Stimulated activated CD4-positive, alpha-beta T cell treated with anti-CD3 and anti-CD28 coated beads, TNF-alpha, amount 100 ng/mL, for 1 hour (primary cell): ENCODE measurements at places on chromosomes 16 and 17.

GRCh38 chr17:49525831-49526741 is 31.0 kb downstream of the NGFR start:
- no peak for DNase-seq

GRCh38 chr17:40447148-40447644 is 3.9 kb downstream of the IGFBP4 start:
- DNase-seq, result no peak

DNA sequence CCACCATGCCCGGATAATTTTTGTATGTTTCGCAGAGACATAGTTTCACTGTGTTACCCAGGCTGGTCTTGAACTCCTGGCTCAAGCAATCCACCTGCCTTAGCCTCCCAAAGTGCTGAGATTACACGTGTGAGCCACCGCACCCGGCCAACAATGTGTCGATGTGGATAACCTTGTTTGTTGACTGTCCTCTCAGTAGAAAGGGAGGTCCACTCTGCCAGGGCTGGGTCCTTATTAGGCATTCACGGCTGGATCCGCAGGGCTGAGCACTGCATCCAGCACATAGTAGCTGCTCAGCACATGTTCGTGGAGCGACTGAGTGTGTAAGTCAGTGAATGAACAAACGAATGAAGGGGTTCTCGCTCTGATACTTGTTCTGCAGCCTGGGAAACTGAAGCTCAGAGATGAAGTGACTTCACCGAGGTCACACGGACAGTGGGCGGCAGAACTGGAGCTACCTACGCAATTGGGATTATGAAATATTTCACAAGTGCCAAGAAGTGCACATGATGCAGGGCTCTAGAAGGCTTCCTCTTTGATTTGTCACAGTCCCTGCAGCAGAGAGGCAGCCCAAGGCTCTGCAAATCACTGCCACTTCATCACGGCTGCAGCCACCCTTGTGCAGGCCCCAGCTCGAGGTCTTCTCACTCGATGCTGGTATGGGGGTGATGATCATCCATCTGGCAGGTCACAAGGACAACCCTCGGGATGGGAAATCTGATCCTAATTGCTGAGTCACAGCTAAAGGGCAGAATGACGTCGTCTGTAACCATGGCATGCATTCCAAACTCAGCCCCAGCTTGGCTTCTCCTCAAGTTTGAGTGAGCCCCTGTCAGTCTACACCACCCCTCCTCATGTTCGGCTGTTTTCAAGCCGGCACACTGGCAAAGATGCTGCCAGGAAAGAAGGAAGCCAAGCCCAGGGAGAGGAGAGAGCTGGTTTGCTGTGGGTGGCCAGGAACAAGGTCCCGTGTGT is 28.0 kb upstream of the SNN start:
- DNase-seq, result no peak

DNA sequence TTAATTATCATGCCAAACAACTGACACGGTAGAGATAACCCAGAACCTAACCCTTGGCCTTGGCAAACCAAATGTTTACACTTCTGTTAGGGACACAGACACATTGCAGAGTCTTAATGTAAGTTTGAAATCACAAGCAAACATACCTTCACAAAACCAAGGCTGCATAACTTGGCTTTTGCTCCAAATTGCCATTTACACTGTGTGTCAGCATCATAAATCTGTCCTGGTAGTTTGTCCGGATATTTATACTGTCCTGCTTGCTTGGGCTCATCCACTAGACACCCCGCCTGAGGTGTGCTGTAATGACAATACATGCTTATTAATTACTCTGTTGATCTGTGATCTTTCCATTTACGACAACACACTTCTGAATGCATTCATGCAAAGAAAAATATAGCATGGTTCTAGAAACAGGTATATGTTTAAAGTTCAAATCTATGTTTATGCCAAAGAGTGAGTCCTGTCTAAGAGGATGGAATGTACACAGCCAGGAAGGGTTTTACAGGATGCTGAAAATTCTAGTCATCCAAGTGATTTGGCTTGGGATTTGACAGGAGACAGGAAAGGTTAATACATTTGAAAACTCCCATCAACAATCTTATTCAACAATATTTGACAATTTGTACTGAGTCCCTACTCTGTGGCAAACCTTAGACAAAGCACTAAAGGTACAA is 81.1 kb downstream of the ADAMTS18 start:
- no peak for DNase-seq

- no peak for DNase-seq
These were observed 29.9 kb downstream of the NOG start for GRCh38 chr17:56623383-56623782.

GRCh38 chr16:10897134-10897533 is 20.1 kb downstream of the CIITA start:
- no peak for DNase-seq

DNA sequence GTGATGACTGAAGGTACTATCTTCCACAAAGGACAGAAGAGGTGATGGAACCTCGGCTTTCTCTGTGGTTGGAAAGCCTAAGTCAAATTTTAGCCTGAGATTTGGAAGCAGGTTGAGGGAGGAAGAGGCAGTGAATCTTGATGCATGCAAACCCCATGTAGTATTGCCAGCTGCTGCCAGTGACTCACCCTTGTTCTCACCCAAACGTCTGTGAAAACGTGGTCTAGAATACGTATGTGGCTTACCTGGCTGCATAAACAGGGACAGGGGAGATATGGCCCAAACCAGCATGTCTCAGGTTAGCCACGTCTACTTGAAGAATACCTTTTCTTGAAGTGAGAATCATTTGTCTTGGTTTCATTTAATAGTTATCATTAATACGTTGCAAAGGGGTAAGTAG is 438.0 kb upstream of the MAF start:
- DNase-seq, result no peak

- no peak for DNase-seq
These were observed 84.3 kb upstream of the C16orf82 start for GRCh38 chr16:26982422-26982821.

GRCh38 chr16:383326-384051 is 1.7 kb upstream of the PGAP6 start:
- no peak for DNase-seq

DNA sequence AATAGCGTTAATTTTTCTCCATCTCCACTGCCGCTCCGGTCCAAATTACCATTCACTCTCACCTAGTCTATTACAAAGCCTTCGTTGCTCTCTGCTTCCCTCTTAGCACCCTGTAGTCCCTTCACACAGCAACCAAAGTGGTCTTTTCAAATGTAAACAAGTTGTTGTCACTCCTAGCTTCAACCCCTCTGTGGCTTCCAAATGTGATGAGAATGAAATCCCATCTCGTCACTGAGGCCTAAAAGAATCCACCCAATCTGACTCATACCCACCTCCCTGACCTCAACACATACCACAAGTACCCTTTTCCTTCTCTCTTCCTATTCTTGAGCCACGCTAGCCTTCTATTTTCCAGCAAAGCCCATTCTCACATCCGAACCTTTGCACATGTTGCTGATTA is 2.2 kb upstream of the PELP1 start:
- DNase-seq, result no peak

DNA sequence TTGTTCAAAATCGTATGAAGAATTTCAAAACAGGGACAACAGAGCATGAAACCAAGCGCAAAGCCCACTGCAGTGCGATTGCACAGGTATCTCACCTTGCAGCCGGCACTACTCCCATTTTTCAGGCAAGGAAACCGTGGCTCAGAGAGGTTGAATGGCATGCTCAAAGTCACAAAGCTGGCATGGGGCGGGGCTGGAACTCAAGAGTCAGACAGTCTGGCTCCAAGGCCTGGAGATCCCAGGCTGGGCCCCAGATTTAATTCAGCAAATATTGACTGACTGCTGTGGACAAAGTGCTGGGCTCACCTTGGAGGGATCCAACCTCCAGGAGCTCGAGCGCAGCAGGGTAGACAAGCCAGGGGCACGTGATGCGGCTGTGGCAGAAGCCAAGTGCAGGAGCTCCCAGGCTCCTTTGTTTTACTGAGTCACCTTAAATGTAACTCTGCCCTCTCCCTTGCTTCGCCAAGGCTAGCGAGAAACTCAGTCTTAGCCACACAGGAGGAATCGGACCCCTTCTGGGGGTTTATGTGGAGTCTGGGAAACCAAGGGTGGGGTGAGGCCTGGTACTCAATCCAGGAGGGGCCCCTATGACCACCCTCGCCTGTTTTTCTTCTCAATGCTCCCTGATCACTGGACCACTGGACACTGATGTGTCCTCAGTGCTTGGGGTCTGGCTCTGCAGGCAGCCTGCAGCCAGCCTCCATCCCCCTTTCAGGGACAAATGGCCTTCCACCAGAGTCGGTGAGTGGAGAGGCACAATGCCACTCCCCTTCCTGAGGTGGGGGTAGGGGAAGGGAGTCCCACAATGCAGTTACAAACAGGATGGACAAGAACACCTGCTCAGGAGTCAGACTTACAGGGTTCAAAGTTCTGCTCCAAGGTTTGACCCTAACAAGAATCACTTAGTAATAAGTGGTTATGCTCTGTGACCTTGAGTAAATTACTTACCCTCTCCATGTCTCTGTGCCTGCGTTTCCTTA is 3.9 kb upstream of the SPATA20 start:
- no peak for DNase-seq

DNA sequence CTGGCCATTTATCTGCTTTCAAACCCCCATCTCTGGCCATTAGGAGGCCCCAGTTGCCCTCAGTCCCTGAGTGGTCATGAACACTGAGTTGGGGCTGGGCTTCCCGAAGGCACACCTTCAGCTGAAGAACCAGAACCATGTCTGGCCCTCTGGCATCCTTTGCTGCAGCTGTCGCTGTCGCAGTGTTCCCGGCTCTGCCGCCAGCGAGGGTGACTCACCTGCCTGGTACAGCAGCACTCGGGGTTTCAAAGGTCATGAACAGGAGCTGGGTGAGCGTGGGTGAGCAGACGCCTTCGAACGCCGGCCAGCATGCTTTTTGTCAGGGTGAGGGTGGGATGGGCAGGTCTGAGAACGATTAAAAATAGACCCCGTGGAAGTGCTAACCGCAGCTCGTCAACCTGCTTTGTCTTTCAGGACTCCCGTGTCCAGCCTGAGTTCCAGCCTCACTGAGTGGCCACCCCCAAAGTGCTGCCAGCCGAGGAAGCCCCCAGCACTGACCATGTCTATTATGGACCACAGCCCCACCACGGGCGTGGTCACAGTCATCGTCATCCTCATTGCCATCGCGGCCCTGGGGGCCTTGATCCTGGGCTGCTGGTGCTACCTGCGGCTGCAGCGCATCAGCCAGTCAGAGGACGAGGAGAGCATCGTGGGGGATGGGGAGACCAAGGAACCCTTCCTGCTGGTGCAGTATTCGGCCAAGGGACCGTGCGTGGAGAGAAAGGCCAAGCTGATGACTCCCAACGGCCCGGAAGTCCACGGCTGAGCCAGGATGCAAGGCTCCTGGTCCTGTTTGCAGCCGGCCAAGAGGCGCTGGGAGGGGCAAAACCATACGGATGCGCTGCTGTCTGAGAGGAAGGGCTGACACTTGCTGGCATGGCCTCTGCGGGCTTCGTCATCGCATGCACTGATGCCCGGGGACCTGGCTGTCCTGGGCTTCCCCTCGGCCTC is 7.6 kb downstream of the SNN start:
- DNase-seq, result no peak

- DNase-seq, result no peak
These were observed 214.0 kb downstream of the LGALS9B start for GRCh38 chr17:20253323-20253722.

- DNase-seq, result no peak
These were observed 65.0 kb downstream of the PARN start for GRCh38 chr16:14564861-14565687.
